ENCODE measurements at places on chromosomes 16 and 17.

DNA sequence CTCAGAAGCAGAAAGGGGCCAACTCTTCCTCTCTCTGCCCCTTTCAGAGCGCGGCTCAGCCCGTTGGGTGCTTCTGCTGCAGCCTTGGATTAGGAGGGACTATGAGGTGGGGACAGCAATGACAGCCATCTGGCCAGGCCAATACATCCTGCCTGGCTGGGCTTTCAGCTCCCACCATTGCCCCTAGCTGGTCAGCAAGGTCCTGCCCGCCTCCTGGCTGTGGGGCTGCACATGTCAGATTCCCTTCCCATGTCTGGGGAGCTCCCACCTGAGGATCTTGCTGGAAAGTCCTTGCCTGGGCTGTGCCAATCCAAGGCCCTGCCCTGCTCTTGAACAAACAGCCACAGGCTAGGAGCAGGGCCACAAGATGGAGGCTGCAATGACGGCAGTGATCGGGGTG is 8.3 kb downstream of the TRIM65 start:
- no peak for DNase-seq

GRCh38 chr17:15885770-15886169 is 59.2 kb upstream of the ADORA2B start:
- DNase-seq: no peak

DNA sequence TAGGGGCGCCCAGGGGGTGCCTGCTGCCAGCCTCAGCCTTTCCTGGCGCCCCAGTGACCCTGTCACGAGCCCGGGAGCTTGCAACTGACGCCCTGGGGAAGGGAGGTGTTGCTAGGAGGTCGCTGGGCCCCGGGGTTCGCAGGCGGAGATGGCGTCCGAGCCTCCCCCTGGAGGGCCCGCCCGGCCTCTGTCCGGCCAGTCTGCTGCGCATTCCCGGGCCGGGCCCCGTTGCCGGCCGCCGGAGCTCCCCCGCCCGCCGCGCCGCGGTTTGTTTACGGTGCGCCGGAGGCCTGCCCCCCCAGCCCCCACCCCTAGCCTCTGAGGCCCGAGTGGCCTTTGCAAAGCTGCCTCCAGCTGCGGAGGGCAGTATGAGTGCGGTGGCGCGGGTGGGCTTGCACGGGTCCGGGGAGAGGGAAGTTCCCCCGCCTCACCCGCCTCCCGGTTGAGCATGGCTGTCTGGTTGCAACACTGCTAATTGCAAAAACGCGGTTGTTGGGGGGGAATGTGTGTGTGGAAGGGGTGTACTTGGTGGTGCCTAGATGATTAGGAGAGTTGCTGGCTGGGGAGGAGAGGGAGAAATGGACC is 514 bp downstream of the THRA start:
- no peak for DNase-seq

GRCh38 chr17:36188891-36189306 is 7.7 kb downstream of the CCL3L1 start:
- no peak for DNase-seq

GRCh38 chr17:69883120-69883519 is 191.9 kb upstream of the KCNJ16 start:
- no peak for DNase-seq

DNA sequence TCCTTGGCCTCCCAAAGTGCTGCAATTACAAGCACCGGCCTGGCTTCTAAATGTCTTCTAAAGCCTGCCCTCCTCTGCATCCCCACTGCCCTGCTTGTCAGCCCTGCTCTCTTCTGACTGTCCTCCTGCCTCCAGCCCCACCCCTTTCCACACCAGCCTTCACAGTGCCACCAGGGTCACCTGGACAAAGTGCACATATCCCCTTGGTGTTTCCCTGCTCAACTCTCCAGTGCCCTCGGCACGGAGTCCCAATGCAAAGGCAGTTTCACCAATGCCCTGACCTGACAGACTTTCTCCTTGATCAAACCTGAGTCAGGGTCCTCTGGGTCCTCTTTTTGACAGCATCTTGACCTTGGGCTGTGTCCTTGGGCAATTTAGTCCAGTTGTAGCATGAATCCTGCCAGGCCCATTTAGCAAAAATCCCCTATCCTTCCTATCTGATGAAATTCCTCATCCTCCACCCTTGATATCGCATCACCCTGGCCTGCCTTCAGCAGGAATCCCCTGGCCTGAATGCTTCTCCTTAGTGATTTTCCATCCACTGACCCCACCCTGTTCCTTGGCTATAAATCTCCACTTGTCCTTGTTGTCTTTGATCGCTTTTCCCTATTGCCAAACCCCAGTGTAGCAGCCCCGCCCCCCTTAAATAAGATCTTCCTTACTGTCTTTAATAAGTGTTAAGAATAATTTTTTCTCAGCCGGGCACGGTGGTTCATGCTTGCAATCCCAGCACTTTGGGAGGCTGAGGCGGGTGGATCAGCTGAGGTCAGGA is 42.7 kb upstream of the ETV4 start:
- DNase-seq: no peak

DNA sequence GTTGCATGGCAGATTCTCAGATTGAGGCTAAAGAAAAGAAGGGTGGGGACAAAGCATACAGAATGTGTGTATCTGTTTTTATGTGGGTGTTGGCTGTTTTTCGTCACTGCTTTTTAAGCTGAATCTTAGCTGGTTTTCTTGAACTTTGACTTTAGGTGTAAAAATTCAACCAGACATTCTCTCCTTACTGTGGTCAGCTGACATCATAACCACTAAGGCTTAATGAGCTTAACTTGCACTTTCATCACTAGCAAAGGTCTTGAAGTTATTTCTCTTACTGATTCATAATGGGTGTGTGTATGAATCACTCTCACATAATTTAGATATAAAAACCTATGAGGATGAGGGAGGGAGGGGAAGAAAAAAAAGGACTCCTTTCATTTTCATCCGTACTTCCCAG is 4.0 kb upstream of the CDC6 start:
- DNase-seq: no peak

- DNase-seq: no peak
These were observed 56.5 kb downstream of the SPAG9 start for GRCh38 chr17:51064061-51064735.

DNA sequence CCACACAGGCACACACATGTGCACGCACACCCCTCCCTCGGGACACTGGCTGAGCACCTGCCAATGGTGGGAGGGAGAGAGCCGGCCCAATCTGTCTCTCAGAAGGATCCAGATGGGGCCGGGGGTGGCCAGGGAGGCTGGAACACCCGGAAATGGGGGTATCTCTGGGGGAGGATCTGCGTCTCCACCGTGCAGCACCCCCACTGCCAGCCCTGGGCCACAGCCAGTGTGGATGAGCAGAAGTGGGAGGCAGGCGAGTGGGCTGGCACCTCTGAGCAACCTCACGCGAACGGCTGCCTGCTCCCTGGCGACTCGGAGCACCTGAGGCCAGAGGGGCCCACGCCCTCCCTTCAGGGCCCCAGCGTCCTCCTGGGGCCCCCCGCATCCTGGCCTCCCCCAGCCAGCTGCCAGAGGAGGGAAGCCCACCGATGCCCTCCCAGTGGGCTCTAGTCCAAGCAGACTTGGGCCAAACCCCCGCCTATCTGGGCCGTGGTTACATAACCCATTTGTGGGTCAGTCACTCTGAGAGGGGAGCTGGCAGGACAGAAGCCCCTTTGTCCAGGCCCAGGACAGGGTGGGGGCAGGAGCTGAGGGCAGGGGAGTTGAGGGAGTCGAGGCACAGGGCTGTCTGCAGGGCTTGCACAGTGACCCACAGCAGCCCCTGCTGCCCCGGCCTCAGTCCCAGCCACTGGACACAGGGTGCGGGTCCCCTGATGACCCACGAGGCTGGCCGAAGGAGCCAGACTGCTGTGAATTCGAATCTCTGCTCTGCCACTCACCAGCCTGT is 5.6 kb downstream of the CASKIN1 start:
- no peak for DNase-seq

DNA sequence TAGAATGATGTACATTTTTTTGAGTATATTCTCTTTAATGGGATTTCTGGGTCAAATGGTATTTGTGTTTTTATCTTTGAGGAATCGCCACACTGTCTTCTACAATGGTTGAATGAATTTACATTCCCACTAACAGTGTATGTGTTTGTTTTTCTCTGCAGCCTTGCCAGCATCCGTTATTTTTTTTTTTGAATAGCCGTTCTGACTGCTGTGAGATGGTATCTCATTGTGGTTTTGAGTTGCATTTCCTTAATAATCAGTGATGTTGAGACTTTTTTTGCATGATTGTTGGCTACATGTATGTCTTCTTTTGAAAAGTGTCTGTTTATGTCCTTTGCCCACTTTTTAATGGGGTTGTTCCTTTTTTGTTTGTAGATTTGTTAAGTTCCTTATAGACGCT is 172.7 kb upstream of the CDH8 start:
- no peak for DNase-seq

DNA sequence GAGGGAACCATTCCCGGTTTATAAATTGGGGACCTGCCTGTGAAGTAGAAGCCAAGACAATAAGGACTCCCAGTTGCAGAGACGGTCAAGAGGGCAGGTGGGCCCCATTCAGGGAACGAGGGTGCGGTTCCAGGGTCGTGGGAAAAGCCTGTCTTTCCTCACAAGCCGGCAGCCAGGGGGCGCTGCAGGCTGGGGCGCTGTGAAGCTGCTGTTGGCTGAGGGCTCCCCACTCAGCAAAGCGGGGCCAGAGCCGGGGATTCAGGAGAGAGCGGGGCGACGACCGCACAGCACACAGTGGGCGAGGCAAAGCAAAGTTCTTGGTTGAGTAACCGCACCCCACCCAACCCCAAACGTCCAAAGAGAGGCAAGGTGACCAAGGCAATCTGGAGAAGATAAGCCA is 24.9 kb downstream of the CDRT15 start:
- peak; percentile 12 for DNase-seq

GRCh38 chr17:28896884-28897768 is at the start of gene FLOT2:
TSS of gene FLOT2 (minus strand) at chr17:28897733. CDS start at chr17:28897574, 159 bp downstream.
- peak; percentile 54 for DNase-seq

- DNase-seq: no peak
These were observed 7.8 kb downstream of the IRX5 start for GRCh38 chr16:54938212-54939028.

GRCh38 chr17:61284174-61284573 is 115.5 kb upstream of the TBX2 start:
- no peak for DNase-seq

- DNase-seq: no peak
These were observed 2.5 kb upstream of the HS3ST6 start for GRCh38 chr16:1920727-1921171.

DNA sequence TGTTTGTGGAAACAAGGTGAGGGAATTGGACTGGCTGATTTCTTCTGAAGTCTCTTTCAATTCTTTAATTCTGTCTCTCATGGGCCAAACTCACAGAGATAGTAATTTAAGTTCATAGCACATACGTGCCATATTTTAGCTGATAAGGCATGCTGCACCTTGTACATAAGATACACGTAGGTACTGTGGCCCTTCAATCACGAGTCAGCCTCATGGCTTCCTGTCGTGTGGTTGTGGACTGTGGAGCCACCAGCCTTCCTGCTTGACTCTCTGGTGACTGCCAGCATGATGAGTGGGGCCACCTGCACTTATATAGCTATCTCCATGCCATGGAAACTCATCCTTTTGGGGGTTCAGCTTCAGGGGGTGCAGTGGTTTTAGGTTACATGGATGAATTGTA is 25.1 kb downstream of the KSR1 start:
- peak; percentile 32 for DNase-seq

- DNase-seq: no peak
These were observed 140.8 kb downstream of the FTO start for GRCh38 chr16:53844804-53845203.
